AG09319 (cell line): ENCODE measurements at places on chromosomes 1 and 21.

DNA sequence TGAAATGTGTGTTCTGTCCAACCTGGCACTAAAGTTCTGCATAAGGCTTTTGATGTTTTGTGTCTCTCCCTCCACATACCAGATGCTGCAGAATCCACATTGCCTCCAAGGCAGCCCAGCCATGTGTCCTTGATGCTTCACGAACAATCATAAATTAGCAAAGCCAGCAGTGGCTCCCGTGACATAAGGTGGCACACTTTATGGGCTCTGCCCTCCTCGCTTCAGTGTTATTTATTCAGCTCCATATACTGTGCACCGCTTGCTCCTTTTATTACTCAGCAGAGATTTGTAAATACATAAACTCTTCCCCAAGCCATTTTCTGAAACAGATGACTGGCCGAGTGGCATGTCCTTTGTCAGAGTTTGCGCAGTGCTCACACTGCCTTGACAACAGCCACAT is 112.8 kb upstream of the SLC35F3 start:
- no peak for DNase-seq

- no peak for DNase-seq
Observed at GRCh38 chr21:45854690-45855247, 126.8 kb upstream of the COL6A1 start.

DNA sequence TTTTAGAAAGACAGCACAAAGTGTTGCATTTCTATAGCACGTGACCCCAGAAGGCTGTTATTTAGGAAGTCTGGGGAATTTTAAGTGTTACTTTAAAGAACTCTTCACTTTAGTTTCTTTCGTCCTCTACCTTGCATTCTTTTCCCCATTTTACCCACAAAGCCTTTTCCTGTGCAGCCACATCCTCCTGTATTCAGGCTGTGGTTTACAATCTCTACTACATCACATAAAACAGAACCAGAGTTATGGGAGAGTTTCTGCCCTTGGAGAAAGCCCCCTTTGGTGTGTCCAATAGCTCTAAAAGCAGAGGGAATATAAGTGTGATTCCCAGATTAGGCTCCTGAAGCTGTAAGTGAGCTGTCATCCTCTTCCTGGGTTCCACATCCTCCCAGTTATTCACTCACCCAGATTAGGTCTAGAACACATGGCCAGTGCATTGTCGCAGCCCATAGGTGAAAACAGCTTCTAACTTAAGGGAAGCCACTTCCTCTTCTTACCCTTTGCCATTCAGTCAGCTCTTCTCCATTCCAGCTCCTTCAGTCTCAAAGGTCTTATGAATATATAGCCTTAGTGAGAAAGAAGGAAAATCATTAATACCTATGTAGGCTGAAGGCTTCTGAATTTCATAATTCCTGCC is 171.1 kb downstream of the PIGK start:
- DNase-seq: no peak

DNA sequence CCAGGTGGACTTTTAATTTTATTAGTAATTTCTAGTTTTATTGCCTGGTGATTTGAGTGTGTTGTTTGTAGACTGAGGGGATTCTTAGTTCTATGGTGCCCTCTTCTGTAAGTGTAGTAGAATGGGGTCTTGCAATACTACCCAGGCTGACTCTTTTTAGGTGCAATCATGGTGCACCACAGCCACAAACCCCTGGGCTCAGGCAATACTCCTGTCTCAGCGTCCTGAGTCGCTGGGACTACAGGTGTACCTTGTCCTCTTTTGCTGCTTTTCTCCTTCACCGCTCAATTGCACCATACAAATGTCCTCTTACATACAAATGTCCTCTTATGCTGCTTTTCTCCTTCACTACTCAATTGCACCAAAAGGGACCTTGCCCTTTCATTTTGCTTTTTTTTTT is 43.1 kb downstream of the SCP2 start:
- DNase-seq: peak; percentile 0

GRCh38 chr1:156682166-156682890 is 5.1 kb upstream of the NES start:
- DNase-seq: no peak

DNA sequence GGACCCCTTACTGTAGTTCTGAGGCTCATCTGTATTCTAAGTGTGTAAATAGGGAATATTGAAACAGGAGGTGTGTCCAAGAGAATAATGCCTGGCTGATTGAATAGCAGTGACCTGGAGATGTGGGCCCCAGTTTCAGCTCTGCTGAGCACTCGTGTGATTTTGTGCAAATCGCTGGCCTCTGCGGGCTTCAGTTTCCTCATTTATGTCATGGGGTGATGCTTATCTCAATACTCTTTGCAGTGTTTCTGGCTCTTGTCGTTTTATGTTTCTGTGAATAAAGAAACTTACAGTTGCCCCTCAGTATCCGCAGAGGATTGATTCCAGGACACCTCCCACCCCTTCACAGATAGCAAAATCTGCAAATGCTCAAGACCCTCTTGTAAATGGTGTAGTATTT is 5.0 kb downstream of the COG2 start:
- DNase-seq: no peak

DNA sequence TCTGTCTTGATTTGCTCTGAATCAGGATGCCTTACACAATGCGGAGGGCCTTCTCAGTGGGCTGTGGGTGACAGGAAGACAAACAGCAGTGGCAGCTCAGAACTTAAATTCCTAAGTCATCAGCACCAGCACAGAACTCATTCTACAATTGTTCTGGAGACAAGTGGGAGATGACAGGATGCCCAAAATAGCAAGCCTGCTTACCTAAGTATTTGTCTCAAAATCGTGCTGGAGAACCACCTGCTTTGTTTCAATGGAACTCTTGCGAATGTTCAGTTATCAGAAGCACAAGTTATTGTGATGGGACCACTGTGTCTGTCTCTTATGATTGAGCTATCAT is 76.1 kb downstream of the VCAM1 start:
- DNase-seq: no peak

- DNase-seq: no peak
Observed at GRCh38 chr1:91730801-91731732, 154.9 kb downstream of the TGFBR3 start.

DNA sequence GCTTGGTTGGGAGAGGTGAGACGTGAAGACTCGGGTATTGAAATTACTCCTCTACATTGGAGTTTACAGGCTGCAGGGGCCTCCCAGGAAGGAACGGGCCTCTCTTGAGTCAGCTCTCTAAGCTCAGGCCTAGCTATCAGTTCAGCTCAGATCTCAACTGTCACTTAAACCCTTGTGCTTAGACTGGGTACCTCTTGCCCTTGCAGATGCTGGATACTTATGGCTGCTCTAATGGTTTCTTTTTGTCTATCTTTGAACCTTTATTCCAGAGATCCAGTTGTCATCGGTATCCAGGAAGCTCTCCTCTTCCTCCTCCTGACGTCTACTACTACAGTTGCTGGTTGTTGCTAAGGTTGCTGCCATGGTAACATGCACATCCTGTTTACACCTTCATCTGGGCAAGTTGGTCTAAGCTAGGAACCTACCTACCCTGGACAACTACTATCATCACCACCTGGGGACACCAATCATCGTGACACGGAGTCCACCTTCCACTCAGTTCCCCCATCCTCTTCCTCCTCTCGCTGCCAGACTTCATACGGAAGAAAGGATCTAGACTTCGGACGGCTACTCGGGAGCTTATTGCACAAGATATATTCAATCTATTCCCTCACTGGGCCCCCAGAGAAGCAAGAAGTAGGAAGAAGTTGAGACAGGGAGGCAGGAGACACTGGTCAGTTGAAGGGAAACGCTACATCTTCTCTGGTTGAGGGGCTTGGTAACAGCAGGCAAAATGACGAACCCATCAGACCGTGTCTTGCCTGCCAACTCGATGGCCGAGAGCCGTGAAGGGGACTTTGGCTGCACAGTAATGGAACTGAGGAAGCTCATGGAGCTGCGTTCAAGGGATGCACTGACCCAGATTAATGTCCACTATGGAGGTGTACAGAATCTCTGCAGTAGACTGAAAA is 56.1 kb downstream of the ATP2B4 start:
- DNase-seq: no peak

DNA sequence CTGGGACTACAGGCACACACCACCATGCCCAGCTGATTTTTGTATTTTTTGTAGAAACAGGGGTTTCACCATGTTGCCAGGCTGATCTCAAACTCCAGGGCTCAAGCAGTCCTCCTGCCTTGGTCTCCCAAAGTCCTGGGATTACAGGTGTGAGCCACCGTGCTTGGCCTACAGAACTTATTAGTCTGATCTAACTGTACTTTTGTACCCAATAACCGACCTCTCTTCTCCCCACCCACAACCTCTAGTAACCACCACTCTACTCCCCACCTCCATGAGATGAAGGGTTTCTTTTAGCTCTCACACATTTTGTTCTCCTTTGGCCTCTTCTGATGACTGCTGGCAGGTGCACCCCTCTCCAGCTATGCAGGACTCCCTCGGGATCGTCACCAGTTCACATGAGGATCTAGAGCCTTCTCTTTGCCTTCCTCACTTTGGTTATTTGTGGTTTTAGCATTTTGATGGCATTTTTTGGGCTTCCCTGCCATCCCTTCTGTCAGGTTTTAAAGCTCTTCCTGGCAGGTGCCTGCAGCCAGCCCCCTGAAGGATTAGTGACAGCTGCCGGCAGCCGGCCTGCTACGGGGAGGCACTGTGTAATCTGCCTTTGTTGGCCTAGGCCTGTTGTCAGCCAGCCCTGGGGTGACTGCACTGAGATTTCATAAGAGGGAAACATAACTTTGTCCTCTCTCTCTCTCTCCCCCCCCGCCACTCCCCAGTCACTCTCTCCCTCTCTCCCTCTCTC is 99.8 kb upstream of the ATP1A1 start:
- no peak for DNase-seq

DNA sequence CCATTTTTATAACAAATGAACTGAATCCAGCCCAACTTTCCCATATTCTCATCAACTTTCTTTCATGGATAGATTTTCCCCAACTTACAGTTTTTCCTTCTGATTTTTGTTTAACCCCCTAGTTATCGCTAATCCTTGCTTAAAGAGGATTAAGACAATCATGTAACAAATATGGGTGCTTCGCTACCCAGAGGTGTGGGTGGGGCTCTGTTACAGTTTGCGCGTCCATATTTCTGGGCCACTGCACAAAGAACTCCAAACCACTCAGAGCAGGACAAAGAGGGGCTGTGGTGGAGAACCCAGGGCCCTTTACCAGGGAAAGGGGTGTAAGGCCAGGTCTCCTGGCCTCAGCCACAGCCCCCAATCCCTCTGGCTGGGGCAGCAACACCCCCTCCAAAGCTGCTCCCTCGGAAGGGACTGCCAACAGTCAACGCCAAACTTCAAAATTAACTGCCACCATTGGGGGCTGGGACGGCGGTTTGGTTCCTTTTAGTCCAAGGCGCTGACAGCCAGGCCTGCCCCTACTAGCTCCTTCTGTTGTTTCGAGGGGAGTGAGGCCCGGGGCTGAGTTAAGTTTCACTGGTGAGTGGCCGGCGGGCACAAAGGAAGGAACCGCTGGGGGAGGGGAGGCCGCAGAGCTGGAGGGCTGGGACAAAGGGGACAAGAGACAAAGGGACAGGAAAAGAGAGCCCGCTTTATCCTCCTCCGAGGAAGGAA is 27.9 kb downstream of the SSBP3 start:
- no peak for DNase-seq

DNA sequence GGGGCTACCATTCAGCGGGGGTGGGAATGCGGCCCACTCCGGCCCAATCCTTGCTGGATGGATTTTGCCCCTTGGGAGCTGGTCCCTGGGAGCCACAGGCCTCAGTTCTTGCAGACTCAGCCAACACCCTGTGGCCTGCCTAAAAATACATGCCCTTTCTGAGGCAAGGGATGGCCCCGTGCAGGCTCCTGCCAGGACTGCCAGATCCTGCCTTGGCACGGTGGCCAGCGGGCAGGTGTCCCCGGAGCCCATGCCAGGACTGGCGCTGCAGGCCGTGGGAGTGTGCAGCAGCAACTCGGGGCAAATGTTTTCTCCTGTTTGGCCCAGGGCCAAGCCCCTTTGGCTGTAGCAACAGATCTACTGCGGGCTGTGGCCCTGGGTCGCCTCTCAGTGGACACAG is 1.6 kb upstream of the PANK4 start:
- DNase-seq: no peak

DNA sequence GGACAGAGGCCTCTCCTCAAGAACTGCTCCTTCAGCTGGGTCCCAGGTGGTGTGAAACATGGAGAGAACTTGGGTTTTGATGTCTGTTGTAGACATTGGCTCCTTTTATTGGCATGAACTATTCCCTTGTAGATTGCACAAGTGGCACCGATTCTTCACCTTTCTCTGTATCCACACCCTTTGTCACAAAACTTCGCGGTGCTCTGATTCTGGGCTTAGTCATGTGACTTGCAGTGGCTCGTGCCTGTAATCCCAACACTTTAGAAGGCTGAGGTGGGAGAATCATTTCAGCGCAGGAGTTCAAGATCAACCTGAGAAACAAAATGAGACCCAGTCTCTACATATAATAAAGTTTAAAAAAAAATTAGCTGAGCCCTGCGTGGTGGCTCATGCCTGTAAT is 42.5 kb upstream of the EYA3 start:
- DNase-seq: no peak

- no peak for DNase-seq
Observed at GRCh38 chr1:66978201-66978600, 53.4 kb downstream of the MIER1 start.

DNA sequence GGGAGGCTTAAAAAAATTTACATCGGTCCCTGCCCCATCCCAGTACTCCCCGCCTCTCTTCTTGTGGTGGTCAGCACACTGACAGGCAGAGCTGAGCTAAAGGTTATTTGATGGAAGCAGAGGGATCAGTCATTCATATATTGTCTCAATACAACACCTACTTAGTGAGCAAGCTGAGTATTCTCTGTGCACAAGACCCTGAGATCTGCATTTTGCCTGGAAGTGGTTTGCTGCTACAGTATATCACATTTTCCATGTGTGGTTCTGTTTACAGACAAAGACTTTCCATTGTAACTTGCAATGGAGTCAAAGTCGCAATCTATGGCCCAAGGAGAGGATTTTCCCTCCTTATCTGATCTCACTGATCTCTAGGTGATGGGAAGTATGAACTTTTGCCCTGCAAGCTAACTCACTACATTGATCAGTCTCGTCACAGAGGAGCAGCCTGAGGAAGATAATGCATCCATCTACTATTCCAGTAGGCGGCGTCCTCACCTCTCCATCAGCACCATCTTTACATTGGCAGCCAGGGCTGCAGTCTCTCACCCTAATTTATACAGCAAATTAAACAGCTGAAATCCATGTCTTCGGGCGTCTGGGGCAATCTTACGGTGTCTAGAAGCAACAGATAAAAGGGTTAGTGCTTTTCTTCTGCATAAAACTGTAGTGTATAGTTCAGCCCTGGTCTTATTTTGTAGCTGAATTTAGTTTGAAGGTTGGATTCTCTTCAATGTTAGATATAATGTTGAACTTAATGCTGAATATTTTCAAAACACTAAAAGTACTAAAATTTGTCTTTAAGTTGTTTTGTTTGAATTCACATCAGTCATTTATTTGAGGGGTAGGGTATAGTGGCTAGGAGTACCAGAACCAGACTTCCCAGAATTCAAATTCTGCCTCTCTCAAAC is 3.2 kb upstream of the TRAF5 start:
- no peak for DNase-seq
